ENCODE measurements at places on chromosomes 4 and X.
A peak's percentile ranks its signal among the peaks of the same experiment; 100 is the strongest.

- DNase-seq = no peak
Observed at GRCh38 chr4:6152869-6153705, 47.3 kb downstream of the JAKMIP1 start.

GRCh38 chr4:88809576-88810219 lies 112.1 kb upstream of the NAP1L5 start:
- DNase-seq = no peak

- no peak for DNase-seq
Observed at GRCh38 chr4:170420255-170420693, 330.5 kb upstream of the AADAT start.

DNA sequence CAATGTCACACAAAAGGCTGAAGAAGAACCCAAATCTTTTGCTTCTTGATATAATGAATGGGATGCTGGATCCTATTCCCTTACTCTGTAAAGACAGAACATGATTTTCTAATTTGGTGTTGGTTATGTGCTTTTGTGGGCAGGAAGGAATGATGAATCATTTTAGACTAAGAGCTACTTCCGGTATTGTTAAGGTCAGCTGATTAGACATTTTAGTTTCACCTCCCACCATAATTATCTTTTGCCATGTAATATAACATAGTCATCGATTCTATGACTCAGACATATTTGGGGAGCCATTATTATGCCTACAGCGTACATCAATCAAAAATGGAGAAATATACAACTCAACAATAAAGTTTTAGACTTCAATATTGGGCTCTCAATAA lies 265.3 kb downstream of the ZNF674 start:
- DNase-seq = no peak

GRCh38 chr4:15197005-15197404 lies 194.7 kb downstream of the CPEB2 start:
- DNase-seq = no peak

DNA sequence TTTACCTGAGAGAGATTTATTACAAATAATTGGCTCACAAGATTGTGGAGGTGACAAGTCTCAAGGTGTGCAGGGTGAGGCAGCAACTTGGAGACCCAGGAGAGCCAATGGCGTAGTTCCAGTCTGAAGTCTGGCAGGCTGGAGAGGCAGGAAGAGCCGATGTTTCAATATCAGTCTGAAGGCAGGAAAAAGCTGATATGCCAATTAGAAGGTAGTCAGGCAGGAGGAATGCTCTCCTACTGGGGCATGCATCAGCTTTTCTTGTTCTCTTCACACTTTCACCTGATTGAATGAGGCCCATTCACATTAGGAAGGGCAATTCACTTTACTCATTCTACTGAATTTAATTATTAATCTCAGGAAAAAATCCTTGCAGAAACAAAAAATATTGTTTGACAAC lies 1351.7 kb upstream of the ADGRL3 start:
- DNase-seq = no peak

DNA sequence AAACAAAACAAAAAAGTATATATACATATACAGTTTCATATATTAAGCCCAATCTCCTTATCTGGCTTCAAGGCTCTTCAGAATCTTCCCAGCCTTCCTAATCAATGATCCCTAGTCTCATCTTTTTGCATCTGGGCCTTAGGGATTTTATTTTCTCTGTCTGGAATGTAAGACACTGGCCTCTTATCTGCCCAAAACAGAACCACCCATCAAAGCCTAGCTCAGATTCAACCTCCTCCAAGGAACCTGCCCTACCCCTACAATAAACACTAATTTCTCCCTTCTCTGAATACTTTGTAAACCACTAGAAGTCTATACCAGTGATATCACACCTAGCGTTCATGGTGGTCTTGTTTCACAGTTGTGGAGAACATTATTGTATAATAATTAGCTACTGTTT lies 23.2 kb upstream of the GAB1 start:
- no peak for DNase-seq

DNA sequence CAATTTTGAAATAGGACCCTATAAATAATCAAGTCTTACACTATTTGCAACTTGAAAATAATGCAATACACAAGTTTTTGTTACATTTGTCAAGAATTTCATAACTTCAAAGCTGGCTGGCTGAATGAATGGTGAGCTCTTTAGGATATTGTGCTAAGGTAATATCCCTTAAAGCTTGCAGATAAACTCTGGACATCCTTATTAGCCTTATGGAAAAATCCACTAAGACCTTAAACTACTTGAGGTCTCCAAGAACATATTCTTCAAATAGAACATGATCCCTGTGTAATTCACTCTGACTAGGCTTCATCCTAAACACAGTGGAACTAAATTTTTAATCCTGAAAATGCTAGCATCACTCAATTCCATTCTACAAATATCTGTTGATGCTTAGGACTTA lies 199.3 kb downstream of the PACRGL start:
- no peak for DNase-seq

DNA sequence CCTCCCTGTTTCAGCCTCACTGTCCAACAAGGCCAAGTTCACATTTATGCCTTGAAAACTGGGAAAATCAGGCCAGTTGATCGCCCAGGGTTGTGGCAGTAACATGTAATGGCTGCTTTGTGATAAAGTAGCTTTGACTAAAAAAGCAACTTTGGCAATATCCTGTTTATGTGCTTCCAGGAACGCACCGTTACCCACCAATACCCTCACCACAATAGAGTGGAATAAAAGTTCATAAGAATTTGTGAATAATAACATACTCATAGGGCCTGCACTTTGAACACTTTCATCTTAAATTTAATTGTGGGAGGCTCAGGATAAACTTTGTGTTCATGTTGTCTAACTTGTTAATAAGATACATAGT lies 80.7 kb upstream of the MAML3 start:
- no peak for DNase-seq

DNA sequence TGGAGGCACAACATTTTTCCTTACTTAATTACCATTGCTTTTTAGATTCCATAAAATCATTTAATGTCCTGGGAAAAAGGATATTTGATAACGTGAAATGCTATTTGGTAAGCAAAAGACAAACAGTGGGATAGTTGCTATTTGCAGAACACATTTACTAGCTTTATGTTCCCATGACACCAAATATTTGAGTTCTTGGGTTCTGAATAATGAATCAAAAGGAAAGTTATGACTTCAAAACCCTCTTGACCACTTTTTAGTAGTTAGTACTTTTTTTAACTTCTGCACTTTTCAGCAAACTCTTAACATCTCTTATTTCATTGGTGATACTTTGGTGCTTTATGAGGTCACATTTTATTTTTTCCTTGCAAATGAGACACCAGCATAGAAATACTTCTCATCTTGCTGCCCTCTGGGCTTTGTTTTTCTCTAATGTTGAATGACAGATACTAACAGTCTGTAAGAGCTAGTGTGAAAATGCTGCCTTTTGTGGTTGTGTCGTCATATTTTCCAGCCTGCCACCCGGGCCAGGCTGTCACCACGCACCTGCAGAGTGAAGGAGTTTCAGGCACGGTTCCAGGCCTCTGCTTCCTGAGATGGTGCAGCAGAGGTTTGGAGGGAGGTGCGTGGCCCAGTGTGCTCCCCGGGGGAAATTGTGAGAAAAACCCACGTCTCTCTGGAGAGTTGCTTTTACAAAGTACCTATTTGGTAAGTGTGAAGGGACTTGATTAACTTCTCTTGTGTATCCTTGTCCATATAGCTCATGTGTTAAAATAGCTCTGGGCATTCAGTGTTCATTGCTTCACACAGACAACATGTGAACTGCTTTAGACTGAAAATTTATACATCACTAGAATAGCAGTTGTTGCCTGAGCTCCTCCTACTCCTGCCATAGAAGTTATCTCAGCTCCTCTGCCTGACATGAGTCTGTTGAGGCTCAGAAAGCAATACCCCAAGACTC lies 34.7 kb downstream of the MSL3 start:
- peak; percentile 66 for DNase-seq

DNA sequence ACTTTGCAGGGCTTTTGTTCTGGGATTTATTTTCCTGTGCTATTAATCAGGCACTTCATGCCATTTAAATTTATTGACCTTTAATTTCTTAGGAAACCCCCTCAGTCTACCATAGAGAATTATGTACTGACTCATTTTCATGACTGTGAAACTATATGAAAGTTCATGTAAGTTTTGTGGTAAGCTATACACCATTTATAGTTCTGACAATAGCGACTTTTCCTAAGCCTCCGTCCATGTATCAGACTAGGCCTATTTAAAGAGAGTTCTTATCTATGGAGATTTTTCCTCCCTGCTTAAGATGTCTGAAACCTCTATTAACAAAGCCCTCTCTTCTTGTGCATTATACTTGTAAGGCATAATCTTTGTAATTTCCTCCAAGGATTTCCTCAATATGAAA lies 111.6 kb downstream of the AFF2 start:
- DNase-seq = no peak

- DNase-seq = peak; percentile 32
Observed at GRCh38 chrX:136268051-136269048, 17.1 kb upstream of the MAP7D3 start.

DNA sequence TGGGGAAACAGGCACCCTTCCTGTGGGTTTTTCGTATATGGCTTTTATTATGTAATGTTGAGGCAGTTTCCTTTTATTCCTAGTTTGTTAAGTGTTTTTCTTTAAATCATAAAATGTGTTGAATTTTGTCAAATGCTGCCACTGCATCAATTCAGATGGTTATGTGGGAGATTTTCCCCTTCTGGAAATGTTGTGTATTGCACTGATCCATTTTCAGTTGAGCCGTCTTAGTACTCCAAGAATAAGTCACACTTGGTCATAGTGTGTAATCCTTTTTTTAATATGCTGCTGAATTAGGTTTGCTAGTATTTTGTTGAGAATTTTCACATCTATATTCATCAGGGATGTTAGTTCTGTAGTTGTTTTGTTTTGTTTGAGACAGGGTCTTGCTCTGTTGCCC lies 9.5 kb upstream of the CTBP1 start:
- DNase-seq = no peak

- DNase-seq = no peak
Observed at GRCh38 chrX:138704596-138704995, 6.9 kb downstream of the FGF13 start.

DNA sequence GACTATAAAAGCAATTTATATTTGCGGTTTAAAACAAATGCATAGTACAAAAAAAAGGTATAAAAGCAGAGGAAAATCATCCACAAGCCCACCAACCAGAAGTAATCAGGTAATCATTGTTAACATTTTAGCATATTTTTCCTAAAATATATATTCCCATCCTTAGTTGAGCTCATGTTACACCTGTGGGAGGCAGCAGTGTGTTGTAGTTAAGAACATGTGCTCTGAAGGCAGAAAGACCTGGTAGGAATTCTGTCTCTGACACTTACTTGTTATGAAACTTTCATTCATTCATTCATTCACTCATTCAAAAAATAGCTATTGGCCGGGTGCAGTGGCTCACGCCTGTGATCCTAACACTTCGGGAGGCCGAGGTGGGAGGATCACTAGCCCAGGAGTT lies 15.4 kb upstream of the CDKL5 start:
- no peak for DNase-seq

GRCh38 chr4:12697970-12698369 lies 786.2 kb downstream of the RAB28 start:
- DNase-seq = no peak

DNA sequence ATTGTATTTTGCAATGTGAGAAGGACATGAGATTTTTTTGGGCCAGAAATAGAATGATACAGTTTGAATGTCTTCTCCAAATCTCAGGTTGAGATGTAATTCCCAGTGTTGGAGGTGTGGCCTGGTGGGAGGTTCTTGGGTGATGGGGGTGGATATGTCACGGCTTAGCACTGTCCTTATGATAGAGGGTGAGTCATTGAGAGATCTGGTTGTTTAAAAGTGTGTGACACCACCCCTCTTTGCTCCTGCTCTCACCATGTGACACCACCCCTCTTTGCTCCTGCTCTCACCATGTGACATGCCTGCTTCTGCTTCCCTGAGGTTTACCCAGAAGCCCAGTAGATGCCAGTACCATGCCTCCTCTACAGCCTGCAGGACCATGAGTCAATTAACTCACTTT lies 1226.9 kb downstream of the PCDH7 start:
- no peak for DNase-seq

DNA sequence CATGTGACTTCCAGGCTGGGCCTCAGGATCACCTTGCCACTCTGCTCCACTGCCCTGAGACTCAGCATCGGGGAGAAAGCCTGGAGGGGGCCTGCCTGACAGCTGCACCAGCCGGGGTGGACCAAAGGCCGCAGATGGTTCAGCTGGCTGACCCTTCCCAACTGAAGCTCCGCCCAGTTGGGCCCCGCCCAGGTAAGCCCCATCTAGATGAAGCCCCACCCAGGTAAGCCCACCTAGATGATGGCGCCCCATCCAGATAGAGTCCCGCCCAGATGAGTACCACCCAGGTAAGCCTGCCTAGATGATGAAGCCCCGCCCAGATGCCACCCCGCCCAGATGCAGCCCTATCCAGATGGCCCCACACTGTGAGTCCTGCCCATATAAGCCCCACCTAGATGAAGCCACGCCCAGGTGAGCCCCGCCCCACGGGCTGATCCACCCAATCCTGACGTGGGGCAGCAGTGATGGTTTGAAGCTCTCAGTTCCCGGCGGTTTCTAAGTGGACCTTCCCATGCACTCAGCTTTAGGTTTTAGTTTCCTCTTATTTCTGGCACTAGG lies 10.0 kb downstream of the ZFYVE28 start:
- no peak for DNase-seq

DNA sequence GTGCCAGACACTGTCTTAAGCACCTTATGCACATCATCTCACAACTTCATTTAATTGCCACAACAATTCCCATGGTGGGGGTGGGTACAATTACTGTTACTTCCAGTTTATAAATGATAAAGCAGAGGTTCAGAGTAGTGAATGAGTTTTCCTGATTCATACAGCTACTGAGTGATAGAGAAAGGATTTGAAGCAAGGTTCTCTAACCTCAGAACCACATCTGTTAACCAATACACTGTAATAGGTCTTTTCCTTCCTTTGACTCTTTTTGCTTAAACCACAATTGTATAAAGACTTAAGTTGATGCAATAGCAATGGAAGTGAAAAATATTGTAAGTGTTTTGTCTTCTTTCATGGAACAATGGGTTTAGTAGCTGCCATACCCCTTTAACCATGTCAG lies 43.5 kb upstream of the PAK3 start:
- DNase-seq = no peak

- DNase-seq = no peak
Observed at GRCh38 chr4:7722766-7723387, 216.8 kb downstream of the AFAP1 start.

DNA sequence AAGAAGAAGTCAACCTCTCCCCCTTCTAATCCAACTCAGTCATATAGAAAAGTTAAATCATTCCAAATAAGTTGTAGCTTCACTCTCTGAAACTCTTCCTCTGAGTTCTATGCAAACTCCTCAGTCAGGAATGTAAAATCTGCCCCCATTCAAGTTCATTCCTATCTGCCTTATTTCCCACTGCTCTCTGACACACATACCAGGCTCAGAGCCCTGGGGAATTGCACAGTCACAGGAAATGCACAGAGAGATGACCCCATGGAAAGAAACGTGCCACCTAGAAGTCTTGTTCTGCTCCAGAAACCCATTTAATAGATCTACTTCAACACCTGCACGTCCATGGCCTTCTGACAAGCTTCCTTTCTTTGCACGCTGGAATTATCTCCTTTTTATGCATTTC lies 236.0 kb upstream of the VCX3A start:
- DNase-seq = no peak
